ENCODE measurements at places on chromosomes 7 and 10.
A peak's percentile ranks its signal among the peaks of the same experiment; 100 is the strongest.

- no peak for DNase-seq
Measured at GRCh38 chr10:94310369-94310768, 52.4 kb downstream of the NOC3L start.

DNA sequence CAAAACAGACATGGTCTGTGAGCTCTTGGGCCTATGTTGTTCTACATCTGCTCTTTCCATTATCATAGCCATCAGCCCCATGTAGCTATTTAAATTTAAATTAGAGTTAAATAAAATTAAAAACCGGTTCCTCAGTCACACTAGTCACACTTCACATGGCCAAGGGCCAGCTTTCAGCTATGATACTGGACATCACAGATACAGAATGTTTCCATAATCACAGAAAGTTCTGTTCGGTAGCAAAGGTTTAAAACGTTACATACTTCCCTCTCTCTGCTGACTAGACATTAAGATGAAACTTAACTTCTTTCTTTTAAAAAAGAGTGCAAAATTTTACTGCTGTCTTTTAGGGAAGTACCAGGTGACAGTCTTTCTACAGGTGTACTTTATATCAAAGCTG, 43.0 kb downstream of the SRPK2 start:
- no peak for DNase-seq

DNA sequence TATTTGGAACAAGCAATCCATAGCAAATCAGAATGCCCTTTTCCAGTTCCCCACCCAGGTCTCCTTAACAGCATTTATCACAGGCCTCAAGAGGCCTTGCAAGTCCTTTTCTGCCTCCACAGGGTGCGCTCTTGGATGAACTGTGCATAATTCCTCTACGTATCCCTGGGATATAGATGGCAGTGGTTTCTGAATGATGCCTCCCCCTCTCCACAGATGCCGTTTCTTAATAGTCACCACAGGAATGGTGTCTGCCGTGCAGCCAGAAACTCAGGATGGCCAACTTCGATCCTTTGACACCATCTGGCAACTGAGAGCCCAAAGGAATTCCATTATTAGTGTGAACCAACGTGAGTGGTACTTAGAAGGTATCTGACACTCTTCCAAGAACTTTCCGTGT, 43.1 kb downstream of the JAZF1 start:
- DNase-seq: no peak

GRCh38 chr7:32539919-32540531, 44.7 kb downstream of the AVL9 start:
- no peak for DNase-seq

DNA sequence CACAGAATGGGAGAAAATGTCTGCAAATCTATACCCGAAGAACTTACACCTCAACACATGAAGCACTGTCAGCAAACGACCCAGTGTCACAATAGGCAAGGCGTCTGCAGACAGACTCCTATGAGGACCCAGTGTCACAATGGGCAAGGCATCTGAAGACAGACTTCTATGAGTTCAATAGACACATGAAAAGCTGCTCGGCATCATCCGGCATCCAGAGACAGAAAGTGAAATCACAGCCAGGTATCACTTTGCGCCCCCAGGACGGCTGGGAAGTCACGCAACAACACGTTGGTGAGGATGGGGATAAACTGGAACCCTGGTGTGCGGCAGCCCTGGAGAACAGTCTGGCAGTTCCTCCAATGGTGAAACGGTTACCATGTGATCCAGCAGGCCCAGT, 273.2 kb downstream of the ELFN1 start:
- DNase-seq: no peak

DNA sequence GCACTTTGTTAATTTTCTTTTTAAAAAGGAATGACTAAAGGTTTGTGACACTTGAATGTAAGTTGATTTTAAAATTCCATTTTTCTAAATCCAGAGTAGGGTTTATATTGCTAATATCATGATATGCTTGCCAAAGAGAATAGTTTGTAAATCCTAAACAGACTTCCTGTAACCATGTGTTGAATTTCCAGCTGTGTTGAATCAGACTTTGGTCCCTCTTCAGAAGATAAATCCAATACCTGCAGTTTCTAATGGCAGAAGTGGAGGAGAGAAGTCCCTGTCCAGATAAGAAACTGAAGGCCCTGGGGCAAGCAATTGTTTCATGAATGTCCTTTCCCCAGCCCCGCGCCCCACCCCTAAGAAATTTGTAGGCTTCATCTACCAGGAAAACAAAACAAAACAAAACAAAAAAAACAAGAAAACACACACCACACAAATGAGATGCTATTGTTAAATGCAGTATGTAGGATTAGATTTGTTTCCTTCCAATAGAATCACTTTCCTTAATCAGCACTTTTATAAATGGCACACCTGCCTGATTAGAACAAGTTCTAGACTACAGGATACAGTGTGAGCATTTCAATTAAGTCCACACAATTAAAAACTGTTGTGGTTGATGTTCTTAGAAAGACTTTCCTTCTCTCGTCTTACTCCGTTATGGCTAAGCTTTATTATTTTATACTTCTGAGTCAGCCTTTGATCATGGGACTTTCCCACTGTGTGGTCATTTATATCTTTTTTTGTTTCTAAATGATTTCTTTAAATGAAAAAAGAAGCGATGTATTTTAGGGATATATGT, 122.8 kb downstream of the KAT6B start:
- no peak for DNase-seq

DNA sequence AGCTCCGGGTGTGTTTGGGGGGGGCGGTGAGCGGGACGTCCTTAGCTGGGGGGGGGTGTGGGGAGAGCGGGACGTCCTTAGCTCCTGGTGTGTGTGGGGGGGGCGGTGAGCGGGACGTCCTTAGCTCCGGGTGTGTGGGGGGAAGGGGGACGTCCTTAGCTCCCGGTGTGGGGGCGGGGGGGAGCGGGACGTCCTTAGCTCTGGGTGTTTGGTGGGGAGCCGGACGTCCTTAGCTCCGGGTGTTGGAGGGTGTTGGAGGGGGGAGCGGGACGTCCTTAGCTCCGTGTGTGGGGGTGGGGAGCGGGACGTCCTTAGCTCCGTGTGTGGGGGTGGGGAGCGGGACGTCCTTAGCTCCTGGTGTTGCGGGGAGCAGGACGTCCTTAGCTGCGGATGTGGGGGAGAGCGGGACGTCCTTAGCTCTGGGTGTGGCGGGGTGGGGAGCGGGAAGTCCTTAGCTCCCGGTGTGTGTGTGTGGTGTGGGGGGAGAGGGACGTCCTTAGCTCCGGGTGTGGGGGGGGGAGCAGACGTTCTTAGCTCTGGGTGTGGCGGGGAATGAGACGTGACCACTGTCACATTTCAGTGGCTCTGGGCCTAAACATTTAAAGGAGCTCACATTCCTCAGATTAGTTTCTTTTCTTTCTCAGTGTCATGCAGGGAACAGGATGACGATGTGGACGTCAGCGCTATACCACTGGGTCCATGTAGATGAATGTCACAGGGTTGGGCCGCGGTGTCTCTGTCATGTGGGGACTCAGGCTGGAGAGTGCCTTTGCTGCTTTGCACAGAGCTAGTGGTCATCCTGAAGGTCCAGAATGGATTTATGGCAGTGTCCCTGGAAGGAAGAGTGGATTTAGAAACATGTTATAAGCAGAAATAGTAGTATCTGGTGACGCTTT, 7.5 kb downstream of the DYNC2I1 start:
- DNase-seq: peak; percentile 31

GRCh38 chr10:113252650-113253618, 299.9 kb upstream of the HABP2 start:
- DNase-seq: no peak

DNA sequence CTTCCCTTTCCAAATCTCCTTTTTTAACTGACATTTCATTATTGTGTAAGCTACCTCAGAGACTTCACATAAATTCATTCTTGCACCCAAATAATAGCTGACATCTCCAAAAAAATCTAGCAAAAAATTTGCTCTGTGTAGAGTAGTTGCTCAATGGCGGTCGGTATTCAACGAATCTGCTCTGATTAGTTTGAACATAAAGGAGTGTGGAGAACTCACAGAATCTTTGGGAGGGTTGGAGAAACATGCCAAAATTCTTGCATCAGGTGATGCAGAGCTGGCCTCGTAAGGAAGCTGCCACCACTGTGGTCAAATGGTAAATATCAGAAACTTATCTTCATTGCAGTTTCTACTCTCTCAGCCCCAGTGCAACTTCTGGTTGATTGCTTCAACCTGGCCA, 201.2 kb upstream of the MDFIC start:
- no peak for DNase-seq

GRCh38 chr7:133980804-133981203, 146.3 kb upstream of the LRGUK start:
- DNase-seq: no peak

DNA sequence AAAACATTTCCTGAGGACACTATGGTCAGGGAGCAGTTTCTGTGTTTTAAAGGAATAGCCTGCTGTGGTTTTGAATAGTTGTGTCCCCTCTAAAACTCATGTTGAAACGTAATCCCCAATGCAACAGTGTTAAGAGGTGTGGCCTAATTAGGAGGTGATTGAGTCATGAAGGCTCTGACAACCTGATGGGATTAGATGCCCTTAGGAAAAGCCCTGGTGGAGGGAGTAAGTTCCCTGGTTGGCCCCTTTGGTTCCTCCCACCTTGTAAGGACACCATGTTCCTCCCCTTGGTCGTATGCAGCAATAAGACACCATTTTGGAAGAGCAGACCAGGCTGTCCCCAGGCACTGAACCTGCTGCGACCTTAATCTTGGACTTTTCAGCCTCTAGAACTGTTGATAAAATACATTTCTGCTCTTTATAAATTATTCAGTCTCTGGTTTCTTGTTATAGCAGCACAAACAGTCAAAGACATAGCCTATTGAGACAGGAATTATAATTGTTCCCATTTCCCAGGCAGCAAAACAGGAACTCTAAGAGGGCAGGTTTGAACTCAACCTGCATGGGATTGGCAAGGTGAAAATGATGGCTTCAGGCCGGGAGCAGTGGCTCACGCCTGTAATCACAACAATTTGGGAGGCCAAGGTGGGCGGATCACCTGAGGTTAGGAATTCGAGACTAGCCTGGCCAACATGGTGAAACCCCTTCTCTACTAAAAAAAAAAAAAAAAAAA, 20.5 kb upstream of the TNS3 start:
- no peak for DNase-seq

DNA sequence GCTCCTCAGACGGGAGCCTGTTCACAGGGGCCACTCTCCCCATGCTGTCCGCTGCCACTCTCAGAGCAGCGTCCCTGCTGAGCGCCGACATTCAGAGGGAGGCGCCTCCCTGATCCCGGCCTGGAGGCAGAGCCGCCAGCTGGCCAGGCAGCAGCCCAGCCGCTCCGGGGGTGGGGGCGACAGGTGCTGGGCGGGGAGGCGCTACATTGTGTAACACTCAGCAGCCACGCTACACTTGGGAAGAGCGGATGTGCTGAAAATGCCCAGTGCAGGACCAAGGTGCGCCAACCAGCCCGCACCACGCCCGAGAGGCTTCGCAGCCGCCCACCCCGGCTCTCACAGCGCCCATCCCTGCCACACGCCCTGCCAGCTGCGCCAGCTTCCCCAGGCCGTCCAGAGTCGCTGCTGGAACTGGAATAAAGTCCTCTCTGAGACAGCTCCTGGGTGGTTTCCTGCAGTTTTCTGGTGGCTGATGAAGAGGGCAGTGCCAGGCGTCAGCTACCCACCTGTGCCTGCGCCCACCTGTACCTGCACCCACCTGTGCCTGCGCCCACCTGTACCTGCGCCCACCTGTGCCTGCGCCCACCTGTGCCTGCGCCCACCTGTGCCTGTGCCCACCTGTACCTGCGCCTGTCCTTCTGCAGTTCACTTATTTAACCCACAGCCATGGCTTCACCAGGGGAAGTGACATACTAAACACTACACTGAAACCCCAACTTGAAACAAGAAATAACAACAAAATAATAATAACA, 25.7 kb downstream of the STK32C start:
- no peak for DNase-seq

DNA sequence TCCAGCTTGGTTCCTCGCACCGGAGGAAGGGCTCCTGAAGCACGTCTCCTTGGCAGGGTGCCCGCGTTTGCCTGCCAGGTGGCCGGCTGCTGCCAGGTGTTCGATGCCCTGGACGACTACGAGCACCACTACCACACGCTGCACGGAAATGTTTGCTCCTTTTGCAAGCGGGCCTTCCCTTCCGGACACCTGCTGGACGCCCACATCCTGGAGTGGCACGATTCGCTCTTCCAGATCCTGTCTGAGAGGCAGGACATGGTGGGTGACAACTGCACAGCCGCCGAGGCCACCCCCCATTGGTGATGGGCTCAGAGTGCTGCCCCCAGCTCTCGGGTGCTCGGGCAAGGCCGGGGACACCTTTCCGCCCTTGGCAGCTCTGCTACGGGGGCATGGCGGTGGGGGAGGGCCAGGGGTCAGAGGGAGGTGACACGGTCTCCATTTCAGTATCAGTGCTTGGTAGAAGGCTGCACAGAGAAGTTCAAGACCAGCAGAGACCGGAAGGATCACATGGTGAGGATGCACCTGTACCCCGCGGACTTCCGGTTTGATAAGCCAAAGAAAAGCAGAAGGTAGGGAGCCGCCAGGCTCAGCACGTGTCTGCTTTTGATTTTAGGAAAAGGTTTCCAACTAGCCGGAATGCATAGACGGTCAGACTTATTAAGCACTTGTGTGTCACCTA, 1.1 kb downstream of the ZNF511 start:
- no peak for DNase-seq

- DNase-seq: no peak
Measured at GRCh38 chr7:6384327-6384726, 63.4 kb downstream of the DAGLB start.

- no peak for DNase-seq
Measured at GRCh38 chr7:75889826-75890225, 11.0 kb downstream of the RHBDD2 start.

DNA sequence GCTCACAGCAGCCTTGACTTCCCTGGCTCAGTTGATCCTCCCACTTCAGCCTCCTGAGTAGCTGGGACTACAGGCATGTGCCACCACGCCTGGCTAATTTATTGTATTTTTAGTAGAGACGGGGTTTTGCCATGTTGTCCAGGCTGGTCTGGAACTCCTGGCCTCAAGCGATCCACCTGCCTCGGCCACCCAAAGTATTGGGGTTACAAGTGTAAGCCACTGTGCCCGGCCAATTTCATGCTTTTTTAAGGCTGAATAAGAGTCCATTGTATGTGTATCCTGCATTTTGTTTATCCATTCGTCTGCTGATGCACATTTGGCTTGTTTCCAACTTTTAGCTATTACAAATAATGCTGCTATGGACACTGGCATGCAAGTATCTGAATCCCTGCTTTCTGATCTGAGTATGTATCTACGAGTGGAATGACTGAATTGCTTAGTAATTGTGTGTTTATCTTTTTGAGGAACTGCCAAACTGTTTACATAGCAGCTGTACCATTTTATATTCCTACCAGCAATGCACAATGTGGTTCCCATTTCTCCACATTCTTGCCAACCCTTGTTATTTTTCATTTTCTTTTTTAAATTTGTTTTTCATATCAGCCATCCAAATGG, 37.3 kb upstream of the TPST1 start:
- DNase-seq: no peak

GRCh38 chr10:103448746-103449145, 3.4 kb downstream of the CALHM2 start:
- DNase-seq: no peak
